Left lung (tissue), 14 donors: ENCODE measurements at places on chromosomes 6 and 20.

GRCh38 chr6:92427453-92427852 is 991.9 kb downstream of the EPHA7 start:
- no peak for DNase-seq

- no peak for DNase-seq
Observed at GRCh38 chr20:57705127-57705899, 4.5 kb downstream of the PMEPA1 start.

DNA sequence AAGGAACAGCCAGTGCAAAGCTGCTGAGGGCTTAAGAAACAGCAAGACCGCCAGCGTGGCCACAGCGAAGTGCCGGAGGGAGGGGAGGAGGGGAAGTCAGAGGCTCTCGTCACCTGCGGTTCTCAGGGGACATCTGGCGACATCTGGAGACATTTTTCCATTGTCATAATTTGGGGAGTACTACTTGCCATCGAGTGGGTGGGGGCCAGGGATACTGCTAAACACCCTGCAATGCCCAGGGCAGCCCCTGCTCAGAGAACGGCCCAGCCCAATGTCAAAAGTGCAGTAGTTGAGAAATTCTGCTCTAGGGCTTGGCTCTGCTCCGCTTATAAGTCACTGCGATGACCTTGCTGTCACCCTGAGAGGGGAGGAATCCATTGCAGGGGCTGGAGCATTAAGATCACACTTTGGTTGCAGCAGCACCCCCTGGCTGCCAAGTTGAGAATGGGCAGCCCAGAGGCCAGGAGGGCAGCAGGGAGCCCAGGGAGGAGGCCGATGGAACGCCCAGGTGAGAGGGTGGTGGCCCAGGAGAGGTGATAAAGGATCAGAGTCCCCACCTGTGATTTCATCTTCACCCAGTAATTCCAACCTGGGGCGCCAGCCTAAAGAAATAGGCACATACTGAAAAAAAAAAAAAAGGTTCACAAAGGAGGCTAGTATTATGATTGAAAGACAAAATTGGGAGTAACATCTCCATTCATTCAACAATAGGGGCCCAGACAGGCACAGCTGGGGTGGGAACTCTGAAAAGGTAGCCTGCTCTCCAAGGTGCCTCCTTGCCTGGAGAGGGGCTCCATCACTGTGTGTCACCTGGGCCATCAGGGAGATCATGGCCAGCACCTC is 218.2 kb downstream of the BMP7 start:
- no peak for DNase-seq

DNA sequence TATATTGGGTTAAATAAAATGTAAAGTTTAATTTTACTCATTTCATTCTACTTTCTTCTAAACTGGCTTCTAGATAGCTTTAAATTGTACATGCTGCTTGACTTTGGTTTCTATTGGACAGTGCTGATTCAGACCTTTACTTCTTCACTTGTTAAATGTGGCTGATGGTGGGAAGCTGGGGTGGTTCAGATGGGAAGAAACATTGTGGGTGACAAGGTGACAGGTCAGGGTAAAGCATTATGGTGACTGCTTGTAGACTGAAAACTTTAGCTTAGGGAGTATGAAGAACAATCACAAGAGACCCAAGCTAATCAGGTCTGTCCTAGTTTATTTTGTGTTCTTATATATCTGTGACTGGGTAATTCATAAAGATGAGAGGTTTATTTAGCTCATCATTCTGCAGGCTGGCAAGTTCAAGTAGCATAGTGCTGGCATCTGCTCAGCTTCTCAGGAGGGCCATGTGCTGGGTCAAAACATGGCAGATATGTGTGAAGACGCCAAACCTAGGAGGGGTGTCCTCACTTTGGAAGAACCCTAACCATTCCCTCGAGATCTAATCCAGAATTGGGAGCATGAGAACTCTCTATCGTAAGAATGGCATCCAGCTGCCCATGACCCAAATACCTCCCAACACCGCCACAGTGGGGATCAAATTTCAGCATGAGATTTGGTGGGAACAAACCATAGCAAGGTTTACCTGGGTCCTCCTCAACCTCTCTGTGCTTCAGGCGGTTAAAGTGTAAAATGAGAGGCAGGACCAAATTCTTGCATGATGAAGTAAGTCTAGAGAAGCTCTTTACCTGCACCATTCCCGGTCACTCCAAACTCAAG is 102.8 kb downstream of the FYN start:
- no peak for DNase-seq

DNA sequence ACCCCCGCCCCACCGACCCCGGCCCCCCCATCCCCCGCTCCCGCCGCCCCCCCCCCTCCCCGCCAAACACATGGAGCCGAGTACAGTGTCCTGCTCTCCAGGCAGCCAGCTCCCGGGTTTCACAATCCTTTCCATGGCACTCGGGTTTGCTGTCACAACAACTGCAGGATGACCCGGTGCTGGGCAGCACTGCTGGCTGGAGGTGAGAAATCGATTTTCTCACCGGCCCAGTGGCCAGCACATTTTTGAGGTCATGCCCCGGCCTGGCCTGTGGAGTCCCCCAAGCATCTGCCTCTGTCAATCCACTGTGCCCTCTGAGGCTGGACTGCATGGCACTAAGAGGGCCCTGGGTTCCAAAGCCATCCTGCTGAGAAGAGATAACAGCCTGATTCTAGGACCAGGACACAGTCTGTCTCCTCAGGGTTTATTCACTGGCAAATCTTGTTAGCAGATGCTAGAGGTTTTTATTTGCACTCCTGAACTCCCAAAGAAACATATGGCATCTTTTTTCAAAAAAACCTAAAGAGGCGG is 129.5 kb downstream of the NFATC2 start:
- DNase-seq: no peak

DNA sequence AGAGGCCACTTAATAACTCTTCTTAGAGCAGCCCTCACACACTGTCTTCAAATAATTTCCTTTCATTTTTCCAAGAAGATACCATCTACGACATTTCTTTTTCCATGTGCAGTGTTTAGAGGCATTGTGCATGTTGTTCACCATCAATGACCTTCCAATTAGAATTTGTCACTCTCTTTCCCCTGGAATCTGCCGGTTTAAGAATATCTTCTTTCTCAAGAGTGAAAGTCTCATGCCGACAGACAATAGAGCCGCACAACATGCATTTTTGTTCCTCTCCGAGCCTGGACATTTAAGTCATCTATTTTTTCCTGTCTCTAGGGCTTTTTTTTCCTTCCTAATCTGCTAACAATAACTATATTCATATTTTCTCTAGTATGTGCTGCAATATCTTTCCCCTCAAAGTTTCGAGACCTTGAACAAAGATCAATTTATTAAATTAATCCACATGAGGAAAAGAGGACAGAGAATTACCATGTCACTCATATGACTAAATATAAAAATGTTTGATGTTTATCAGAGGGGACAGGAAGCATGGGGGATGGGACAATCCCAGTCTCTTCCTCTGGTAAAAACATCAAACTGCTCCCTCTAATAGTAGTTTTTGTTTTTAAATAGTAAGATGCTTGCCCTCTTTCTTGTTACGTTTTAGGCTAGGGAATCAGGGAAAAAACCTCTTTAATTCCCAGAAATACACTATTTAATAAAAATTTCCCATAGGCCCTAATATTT is 893.4 kb downstream of the C6orf118 start:
- DNase-seq: no peak

GRCh38 chr6:157200117-157200516 is 123.2 kb downstream of the TMEM242 start:
- no peak for DNase-seq

DNA sequence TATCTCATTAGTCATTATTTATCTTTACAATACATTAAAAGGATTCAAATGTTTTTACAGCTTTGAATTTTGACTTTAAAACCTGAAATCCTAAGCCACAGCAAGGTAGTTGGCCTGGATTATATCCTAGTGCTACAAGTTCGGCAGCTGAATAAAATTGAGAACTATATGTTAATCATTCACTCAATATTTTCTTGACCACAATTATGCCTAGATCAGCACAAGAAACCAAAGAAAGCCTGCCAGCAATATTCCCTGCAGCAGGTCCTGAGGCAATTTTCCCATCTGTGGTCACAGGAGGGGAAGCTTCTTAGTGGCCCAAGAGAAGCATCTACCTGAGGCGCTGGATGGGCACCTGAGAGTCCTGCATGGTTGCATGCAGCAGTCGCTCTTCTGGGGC is 183.5 kb downstream of the GMDS start:
- DNase-seq: no peak

DNA sequence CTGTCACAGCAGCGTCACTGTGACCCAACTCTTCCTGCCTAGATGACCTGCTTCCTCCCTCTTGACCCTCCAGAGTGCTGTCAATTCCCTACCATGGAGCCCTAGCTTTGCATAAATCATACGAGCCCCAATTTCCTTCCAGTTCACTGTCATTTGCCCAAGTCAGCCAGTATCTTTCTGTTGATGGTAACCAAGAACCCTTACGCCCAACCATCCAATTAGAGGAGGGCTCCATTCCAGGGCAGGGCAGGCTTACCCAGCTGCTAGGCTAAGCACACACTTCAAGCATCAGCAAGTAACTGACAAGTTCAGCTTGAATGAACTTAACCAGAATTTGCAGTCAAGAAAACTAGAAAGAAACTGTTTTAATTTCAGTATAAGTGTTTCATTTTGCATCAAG is 25.7 kb downstream of the WFDC3 start:
- DNase-seq: no peak

DNA sequence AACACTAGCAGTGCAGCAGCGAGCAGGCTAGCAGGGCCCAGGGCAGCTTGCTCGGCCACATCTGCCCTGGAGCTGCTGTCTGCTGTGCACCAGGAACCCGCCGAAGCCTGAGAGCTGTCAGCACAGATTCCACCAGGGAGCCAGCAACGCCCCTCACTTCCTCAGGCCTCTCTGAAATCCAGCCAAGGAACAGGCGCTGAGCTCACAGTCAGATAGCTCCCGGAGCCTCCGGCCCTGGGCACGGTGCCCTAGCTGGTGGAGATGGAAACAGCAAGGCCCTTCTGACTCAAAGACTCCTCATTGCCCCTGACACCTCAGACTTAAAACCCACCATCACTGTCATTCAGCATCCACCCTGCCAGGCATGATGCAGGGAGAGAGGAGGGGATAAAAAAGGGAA is 839.4 kb downstream of the MAFB start:
- peak; percentile 77 for DNase-seq

GRCh38 chr6:13708736-13709135 is 2.9 kb downstream of the RANBP9 start:
- no peak for DNase-seq

DNA sequence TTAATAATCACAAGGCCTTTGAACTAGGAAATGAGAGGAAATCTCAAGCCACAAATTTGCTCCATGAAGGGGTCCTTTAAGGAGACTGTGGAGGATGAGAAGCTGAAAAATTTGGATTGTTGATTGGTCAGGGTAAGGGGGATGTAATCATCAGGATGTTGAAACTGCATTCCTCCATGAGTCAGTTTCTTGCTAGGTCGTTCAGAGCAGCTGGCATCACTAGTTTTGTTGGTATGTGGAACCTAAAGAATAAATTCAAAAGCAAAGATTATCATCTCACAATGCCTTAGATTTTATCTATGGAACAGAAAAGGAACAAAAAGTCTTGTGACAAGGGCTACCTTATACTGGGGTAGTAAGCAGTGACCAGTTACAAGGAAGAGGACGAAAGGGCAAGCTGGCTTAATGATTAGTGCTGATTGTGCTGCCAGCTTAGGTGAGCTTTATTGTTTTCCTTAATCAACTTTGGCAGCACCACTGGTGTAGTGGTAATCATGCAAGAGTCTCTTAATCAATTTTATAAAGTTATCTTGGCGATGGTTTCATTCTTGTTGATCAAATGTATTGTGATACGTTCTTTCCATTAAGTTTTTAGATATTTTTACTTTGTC is 36.6 kb downstream of the CRISP2 start:
- DNase-seq: no peak

GRCh38 chr20:62818592-62819493 is 2.0 kb downstream of the COL9A3 start:
- no peak for DNase-seq

GRCh38 chr6:21200134-21200870 is 393.2 kb upstream of the SOX4 start:
- no peak for DNase-seq

DNA sequence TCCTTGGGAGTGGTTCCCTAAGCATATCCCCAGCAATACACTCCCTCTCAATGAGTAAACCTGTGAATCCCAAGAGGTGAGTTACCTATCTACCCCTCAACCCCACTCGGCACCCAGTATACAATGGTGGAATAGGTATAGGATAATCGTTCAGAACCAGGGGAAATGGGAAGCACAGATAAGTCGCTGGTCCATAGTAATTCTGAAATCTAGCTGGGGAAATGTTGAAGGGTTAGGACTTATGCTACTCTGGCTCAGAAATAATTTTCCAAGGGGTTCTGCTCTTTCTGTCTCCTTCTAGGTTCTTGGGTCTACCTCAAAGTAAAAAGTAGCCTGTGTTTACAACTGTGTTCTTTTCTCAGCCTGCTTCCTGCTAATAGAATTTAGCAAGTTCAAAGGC is 62.3 kb upstream of the NNAT start:
- no peak for DNase-seq

- no peak for DNase-seq
Observed at GRCh38 chr6:75431379-75431778, 62.2 kb downstream of the FILIP1 start.

GRCh38 chr6:70456735-70457134 is 43.4 kb downstream of the FAM135A start:
- no peak for DNase-seq

- no peak for DNase-seq
Observed at GRCh38 chr6:165715428-165715827, 52.4 kb upstream of the PDE10A start.

GRCh38 chr6:40623178-40623577 is 36.0 kb upstream of the LRFN2 start:
- DNase-seq: no peak

GRCh38 chr6:90547079-90547478 is 39.8 kb downstream of the MAP3K7 start:
- DNase-seq: no peak

DNA sequence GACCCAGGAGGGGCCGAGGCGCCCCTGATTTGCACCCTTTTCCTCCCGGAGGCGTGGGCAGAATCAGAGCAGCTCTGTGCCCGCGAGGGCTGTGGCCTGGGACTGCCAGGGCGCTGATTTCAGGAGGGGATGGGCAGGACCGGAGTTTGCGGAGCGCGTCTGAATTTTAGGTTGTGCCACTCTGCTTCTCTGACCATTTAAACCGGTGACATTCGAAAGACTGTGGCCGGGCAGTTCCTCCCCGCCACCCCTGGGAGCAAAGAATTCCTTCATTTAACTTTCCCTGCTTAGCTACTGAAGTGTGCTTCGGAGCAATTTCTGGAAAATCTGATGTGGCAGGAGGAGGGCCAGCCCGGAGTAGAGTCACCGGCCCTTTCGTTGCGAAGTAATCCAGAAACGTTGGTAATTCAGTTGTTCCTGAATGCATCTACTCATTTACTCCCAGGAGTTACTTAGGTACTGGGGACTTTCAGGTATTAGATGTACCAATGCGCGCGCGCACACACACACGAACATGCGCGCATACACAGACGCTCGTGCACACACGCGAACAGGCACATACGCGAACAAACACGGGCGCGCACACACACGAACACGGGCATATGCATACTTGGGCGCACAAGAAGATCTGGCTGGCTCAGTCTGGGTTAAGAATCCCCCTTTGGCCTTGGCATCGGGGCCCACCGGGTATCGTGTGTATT is 568 bp downstream of the CCDC170 start:
- DNase-seq: peak; percentile 74

- DNase-seq: no peak
Observed at GRCh38 chr6:4374216-4374615, 238.8 kb upstream of the ECI2 start.
